NCI-H1092 treated with DMSO at 0.1 percent for 48 hours (cell line): ENCODE measurements at places on chromosomes 12 and 14.

GRCh38 chr12:79255288-79255687 is 390.7 kb downstream of the SYT1 start:
- no peak for DNase-seq

DNA sequence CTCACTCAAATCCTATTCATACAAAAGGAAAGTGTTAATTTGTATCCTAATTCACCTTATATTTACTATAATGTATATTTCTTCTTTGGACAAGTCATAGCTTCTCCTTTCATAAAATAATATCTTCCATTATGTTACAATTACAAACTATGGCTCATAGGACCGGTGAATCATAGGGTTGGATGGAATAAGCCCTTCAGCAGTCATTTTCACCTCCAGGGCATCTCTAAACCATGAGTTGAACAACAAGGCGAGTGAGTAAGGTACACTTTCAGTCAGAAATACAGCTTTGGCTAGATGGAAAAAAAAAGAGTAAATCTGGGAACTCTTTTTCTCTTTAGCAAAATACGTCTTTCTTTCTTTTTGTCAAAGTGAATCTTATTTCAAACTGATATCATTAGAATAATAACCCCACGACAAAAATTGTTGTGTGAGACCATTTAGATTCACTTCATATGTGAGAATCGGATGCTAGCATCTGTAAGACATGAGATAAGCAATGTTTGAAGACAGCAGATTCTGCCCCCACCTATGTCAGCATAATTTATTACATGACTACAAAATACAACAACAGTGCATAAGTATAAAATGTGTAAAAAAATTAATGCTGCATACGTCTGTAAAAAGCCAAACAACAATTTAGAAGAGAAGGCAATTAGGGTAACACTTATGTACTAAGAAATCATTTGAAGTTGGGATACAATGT is 184.4 kb upstream of the SLC38A2 start:
- DNase-seq: no peak

GRCh38 chr14:100895411-100895810 is 8.1 kb downstream of the RTL1 start:
- DNase-seq: no peak

- DNase-seq: no peak
These were observed 55.7 kb downstream of the NINJ2 start for GRCh38 chr12:607541-608001.

DNA sequence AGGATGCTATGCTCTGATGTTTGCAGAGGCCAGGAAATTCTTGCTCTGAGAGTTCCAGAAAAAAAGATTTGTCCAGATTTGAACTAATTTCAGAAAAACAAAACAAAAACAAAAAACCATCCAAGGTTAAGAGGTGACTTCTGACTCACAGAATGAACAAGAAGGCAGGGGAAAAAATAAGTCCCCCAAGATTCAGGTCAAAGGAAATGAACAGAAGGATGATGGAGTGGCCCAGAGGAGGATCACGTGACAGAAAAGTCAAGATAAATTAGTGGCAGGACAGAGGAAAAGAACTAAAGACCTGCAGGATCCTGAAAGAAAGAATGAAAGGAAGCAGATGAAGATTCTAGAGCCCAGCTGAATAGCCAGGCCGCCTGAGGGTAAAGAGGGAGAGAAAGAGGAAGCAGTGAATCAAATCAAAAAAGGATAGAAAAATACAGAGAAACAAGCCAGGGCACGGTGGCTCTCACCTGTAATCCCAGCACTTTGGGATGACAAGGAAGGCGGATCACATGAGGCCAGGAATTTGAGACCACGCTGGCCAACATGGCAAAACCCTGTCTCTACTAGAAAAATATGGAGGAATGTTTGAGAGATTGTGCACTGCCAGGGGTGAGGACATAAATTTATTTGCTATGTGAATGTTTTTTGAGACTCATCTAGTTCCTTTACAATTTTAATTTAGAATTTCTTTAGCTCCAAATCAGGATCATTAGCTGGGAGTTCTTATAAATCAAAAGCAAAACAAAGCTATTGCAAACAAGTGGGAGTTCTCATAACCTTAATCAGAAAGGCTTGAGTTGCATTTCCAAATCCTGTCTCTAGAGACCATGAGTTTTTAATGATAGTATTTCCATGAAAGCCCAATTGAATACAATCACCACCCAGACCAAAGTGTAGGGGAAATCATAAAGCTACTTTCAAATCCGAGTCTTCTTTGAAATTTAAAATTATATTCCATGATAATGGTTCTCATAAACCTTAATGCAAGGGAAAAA is 217.1 kb upstream of the PLEKHG7 start:
- no peak for DNase-seq

DNA sequence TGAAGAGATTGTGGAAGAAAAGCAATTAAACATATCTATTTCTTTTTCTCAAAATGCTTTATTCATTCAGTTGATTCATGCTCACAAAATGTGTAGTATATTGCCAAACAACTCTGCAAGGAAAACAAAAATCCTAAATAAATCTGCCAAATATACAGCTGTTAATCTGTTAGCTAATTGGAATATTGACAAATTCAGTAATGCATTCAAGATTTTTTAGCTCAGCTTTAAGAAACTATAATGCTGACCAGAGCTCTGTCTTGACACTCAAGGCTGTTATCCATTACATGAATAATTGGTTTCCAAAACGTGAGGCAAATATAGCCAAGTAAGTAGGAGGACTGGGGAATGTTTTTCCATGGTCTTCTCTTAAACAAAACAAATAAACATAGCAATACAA is 146.8 kb downstream of the TMTC2 start:
- DNase-seq: no peak

GRCh38 chr14:64958201-64958600 is 13.9 kb downstream of the RAB15 start:
- no peak for DNase-seq

DNA sequence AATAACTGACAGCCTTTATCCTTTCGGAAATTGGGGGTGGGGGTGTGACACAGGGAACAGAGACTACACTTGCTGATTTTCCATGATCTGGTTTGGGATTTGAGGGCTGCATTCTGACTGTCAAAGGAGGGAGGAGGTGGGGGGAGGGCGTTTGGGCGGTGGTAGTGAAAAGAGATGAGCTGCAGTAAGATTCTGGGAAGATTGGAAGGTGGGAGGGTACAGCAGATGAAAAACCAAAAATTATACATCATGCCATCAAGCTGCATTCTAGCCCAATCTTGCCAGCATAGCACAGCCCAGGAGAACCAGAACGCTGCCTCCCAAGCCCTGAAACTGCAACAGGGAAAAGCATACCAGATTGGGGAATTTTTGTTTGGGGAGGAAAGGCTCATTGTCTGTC is 2.4 kb downstream of the RND1 start:
- DNase-seq: no peak

DNA sequence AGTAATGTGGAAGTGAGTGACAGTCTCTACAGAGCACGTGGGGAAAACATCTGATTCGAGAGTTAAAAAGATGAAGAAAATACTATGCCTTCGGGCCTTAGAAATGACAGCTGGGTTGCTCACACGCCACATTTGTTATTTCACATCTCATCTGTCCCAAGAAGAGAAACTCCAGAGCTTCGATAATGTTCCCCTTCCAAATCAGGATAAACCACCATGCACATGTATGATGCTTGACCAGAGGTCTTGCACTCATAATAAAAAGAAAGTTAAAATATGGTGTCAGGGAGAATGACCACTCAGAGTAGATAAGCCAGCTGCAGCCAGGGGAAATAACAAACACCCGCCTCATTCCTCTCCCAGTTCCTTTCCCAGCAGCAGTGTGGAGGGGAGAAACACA is 34.6 kb downstream of the NIN start:
- no peak for DNase-seq

- DNase-seq: peak; percentile 25
These were observed 28.8 kb upstream of the LRRC10 start for GRCh38 chr12:69639400-69640016.

DNA sequence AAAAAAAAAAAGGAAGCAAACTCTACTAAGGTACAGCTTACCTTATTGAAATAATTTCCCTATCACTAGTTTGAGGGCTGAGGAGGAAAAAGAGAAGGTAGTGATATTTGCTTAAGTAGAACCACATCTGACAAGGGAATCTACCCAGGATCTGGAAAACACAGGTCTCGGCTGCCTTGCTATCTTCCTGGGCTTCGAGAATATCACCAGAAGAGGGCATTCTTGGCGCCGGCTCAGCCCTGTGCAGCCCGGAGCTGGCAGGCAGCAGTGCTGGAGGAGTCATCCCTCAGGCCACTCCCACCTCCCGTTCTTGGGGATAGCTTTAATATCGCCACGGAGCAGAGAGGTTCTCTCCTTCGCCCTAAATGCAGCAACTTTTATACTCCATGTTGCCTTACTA is 1181.2 kb downstream of the VRK1 start:
- peak; percentile 90 for DNase-seq

DNA sequence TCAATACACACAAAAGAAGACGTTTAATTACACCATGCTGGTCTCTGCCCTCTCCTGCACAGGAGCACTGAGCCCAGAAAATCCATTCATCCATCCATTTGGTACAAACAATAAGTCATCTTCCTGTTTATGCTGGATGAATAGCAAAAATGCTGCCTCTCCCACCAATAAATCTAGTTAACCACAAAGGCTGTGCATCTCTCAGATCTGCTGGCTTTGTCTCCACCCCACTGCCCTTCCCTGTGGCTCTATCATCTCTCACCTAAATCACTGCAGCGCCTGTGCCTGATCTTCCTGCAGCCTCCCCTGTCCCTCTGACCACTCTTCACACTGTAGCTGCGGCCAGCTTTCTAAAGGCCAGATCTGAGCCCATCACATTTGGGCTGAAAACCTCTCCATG is 72.9 kb upstream of the DDX11 start:
- no peak for DNase-seq

- no peak for DNase-seq
These were observed 26.3 kb downstream of the TC2N start for GRCh38 chr14:91841065-91841464.

DNA sequence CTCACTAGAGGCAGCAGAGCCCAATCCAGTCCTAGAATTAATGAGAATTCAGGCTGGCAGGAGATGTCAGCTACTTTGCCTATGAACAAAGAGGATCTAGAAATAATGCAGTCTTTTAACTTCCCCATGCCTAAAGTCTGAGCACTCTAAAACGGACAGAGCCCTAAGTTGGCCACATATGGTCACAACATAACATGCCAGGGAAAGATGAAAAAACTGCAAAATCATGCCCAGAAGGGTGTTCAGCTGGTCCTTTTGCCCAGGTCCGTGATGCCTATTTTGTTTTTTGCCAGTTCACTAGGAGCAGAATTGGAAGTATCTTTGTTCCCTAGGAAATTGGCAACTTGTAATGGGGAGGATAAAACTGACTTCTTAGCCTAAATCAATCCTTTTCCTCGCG is 20.3 kb upstream of the LMNTD1 start:
- DNase-seq: no peak

DNA sequence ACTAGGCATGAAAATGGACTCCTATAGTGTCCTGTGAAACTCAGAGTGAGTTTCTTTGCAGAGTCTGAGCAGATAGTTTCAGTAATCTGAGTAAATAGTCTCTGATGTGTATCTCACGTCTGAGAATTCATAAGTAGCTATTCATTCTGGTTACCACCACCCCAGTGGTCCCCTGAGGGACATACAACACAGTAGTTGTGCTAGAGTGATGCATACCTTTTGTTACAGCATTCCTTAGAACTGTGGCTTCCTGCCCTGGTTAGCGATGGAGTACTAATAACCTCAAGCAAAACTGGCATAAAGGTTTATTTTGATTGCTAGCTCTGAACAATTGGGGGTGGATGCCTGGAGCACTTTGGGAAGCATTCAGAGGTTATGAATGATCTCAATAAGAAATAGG is 114.7 kb downstream of the DAAM1 start:
- no peak for DNase-seq

DNA sequence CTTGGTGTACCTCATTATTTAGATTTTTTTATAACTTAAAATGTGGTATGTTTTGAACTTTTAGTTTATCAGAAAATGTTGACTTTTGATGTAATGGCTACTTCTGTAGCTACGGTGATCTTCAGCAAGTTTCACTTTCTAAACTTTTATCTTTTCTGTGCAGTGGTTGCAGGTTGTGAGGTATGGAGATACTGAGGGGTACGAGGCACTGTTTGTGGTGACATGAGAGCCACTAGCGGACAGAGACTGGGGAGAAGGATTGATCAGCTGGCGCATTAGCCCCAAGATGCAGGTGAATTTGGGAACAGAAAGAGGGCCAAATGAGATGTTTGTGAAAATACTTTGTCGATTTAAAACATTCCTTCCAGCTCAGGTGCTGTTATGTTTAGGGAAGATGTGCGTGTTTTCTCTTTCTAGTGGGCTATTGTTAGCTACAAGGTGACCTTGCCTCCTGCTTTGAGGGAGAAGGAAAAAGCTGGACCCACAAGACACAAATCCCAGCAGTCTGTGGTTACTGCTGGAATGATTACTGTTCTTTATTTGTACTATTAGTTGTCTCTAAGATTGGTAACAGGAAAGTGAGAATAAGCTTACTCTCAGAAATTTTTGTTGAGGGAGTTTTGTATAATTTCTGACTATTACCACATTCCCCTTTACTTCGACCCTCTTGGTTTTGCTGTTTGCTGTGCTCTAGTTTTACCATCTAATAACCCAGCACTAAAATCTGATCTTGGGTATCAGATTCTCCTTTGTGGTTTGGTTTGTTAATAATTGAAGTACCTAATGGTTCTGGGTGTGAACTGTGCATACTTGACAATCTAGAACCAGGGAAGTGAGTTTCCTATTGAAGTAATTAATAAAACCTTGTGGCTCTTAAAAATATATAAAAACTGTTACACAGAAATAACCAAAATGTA is 61.7 kb downstream of the FBXO34 start:
- DNase-seq: no peak

GRCh38 chr14:100256339-100256895 is 17.5 kb downstream of the YY1 start:
- DNase-seq: no peak

GRCh38 chr12:60333461-60333860 is 737.6 kb downstream of the SLC16A7 start:
- no peak for DNase-seq

DNA sequence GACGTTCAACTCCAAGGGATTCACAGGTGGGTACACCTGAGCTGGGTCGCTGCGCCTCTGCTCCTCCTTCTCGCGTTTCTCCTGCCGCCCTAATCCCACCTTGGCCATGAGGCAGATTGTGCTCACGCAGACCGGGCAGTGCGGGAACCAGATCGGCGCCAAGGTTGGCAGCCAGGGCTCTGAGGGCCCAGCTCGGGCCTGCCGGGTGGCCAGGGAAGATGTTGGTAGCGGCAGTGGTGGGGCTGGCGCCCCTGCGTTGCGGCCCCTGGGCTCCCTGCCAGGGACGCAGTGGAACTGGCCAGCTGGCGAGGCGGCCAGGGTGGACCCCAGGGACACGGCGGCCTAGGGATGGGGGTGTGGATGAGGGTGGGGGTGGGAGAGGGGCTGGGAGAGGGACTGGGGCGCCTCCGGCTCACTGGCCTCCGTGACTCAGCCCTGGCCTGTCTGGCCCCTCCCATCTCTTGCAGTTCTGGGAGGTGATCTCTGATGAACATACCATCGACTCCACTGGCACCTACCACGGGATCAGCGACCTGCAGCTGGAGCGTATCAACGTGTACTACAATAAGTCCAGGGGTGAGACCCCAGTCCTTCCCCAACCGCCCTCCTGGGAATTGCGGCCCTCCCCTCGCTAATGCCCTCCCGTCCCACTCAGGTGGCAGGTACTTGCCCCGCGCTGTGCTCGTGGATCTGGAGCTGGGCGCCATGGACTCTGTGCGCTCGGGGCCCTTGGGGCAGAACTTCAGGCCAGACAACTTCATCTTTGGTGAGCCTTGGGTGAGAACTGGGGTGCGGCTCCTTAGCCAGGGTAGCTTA is 114.9 kb upstream of the ALG10B start:
- no peak for DNase-seq

- peak; percentile 63 for DNase-seq
These were observed 500 bp downstream of the GPR137C start for GRCh38 chr14:52553002-52553670.
